ENCODE measurements at places on chromosomes 4 and X.

- no peak for DNase-seq
Measured at GRCh38 chr4:4858527-4859324, 739 bp upstream of the MSX1 start.

DNA sequence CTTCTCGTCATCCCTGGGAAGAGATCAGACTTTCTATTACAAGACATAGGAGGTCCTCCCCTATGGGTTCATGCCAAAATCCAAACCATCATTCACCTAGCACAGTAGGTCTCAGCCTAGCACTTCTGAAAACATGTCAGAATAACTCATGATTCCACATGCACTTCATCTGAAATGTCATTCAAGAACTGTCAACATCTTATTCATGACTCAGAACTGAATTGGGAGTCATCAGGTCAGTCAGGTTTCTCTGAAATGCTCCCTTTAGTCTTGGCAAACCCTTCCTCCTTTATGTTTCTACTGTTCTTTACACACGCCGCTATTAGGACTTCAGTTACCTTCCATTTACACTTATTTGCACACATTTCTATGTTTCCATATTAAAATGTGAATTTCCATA lies 67.2 kb downstream of the ANTXR2 start:
- no peak for DNase-seq

GRCh38 chr4:75696581-75696980 lies 23.4 kb upstream of the G3BP2 start:
- no peak for DNase-seq

DNA sequence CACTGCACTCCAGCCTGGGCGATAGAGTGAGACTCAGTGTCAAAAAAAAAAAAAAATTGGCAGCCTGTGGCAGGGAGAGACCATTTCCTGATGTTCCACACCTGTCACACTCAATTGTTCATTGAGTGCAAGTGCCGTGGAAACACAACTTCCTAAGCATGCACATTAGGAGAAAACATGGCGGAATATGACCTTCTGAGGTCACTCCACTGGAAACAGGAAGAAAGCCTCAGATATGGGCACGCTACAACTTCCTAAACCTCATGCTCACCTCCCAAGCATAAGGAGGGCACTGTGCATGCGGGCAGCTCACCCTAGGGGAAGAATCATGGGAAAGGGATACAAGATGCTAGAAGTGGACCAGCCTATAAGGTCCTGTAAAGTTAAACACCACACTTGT lies 28.5 kb upstream of the CD99 start:
- no peak for DNase-seq

GRCh38 chrX:27679281-27679680 lies 89.1 kb downstream of the DCAF8L2 start:
- no peak for DNase-seq

- DNase-seq = no peak
Measured at GRCh38 chr4:47498899-47499298, 13.8 kb downstream of the ATP10D start.

GRCh38 chrX:144715337-144715736 lies 532.0 kb upstream of the SPANXN1 start:
- no peak for DNase-seq

DNA sequence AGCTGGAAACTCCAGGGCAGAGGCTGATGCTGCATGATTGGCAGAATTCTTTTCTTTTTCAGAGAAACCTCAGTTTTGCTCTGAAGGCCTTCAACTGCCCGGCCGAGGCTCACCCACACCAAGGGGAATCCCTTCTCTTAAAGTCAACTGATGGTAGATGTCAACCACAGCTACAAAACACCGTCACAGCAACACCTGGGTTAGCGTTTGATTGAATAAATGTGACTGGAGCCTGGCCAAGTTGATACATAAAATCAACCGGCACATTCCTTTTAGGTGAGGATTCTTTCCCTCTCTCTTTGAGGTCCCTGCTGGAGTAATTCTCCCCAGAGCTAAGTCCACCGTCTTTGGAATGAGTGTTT lies 15.2 kb upstream of the KIAA0232 start:
- DNase-seq = no peak

DNA sequence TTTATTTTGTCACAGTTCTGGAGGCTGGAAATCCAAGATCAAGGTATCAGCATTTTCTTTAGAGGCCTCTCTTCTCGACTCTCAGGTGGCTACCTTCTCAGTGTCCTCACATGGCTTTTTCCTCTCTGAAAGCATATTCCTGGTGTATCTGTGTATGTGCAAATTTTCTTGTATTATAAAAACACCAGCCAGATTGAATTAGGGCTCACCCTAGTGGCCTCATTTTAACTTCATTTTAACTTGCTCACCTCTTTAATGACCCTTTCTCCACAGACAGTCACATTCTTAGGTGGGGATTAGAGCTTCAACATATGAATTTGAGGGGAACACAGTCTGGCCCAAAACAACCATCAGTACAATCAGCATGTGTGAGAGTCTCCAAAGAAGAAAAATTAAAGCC lies 542.4 kb upstream of the FAM241A start:
- DNase-seq = no peak

GRCh38 chr4:71380788-71381187 lies 42.0 kb downstream of the SLC4A4 start:
- no peak for DNase-seq

DNA sequence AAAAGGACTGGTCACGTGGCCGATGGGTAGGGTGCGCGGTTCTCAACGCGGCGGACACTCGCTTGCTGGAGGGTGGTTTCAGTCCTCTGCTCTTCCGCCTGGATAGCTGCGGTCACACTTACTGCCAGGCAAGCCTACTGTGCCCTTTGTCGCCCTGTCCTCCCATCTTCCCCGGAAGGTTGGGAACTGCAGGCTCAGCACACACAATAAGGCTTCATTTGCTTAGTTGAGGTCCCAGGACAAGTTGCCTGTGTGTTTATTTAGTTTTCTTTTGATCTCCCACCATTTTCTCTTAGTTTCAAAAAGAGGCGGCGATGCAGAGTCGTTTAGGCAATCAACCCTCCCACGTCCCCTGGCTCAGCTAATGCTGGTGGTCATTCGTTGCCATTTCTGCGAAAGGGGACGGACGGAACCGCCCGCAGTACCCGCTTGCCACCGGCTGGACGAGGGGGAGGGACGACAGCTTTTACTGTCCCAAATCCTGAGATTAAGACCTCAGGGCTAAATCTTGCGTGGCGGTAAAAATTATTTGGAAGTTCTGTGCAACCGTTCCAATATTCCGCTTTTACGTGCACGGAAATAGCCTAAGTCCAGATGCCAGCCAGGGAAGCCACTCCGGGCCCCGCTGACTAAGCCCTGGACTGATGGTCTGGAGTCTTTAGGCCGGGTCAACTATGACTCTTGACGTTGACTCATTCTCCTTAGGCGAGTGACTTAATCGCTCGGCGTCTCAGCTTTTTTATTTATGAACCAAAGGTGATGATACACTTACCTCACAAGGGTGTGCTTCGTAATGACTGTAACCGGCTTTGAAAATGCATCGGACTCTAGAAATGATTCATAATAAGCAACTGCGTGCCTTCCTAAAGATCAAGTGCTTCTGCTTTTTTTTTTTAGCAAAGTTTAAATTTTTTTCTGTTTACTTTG lies 671 bp upstream of the EIF4E start:
- DNase-seq = peak; percentile 15

GRCh38 chrX:150897421-150898320 lies 797 bp downstream of the CD99L2 start:
- DNase-seq = no peak

DNA sequence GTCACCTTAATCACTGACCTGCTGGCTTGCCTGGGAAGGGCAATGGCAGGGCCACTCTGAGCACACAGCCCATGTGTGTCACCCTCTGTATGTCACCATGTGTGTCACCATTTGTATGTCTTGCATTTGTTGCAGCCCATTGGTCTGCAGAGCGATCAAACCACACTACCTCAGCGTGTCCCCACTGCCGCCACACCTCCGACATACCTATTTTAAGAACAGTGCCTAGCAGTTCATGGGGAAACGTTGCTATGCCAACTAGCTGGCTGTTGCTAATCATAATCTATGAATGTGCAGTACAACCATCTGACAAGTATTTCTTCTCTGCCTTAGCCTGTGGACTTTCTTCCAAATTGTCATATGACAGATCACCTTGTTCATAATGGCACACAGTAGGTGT lies 8.0 kb upstream of the CRMP1 start:
- no peak for DNase-seq

DNA sequence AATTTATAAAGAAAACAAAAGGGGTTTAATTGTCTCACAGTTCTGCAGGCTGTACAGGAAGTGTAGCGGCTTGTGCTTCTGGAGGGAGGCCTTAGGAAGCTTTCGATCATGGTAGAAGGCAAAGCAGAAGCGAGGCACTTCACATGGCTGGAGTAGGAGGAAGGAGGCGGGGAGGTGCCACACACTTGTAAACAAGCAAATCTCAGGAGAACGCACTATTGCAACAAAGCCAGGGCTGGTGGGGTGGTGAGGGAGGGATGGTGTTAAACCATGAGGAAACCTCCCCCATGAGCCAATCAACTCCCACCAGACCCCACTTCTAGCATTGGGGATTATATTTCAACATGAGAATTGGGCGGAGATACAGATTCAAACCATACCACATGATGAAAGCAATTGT lies 1116.3 kb downstream of the FAT4 start:
- no peak for DNase-seq

DNA sequence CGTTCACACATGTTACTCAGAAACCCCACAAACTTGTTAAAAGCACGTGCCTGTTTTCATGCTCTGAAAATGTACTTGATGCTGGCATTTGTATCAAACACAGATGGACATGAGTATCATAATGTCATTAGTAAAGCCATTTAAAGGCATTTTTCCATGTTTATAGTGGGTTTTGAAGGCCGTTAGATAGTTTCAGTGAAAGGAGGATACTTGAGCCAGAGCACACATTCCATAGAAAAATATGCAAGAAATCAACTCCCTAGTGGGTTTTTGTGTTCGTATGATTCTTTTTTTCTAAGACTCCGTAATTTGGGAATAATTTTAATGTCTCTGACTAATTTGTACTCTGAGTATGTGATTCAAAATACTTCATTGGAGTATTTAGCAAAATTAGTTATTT lies 216.2 kb upstream of the BMP3 start:
- DNase-seq = no peak

DNA sequence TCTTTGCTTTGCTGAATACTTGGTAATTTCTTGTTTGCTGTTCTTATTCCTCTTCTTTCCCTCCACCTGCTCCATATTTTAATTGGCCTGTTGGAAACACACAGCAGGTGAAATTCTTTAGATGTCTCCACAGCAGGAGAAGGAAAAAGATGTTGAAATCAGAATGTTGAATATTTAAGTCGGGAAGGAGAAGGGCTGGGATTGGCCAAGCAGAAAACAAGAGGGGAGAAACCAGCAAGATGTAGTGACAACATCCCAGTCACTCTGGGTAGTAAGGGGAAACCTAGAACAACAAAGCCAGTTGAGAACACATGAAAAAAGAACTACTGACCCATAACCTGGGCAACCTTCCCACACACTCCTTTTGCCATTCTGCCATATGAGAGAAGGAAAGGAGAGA lies 37.3 kb upstream of the STAG2 start:
- no peak for DNase-seq

- peak; percentile 21 for DNase-seq
Measured at GRCh38 chr4:138919094-138919936, 96.3 kb upstream of the NOCT start.

- DNase-seq = no peak
Measured at GRCh38 chr4:142238589-142238988, 602.2 kb downstream of the IL15 start.

DNA sequence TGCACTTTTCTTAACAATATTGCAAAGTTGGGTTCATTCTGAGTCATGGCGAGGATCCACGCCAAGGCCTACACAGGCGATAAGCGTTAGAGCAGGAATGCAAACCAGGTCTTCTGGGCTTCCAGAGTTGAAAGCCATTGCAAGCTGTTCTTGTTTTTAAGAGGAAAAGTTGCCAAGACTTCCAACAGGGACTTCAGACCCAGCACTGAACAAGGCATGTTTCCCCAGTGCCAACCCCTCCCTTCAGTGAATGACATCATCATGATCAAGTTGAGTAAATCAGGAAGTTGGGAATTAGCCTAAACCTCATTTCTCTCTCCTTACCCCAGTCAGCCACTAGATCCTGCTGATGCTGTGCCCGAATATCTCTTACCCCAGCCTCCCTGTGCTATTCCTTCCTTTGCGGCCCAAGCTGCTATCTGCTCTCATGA lies 355.1 kb downstream of the HS3ST1 start:
- no peak for DNase-seq

- DNase-seq = no peak
Measured at GRCh38 chr4:96407225-96407624, 567.3 kb downstream of the PDHA2 start.

GRCh38 chrX:107496786-107497185 lies 47.3 kb downstream of the FRMPD3 start:
- no peak for DNase-seq

Data from stimulated activated CD8-positive, alpha-beta memory T cell treated with anti-CD3 and anti-CD28 coated beads, Interleukin-7, amount 100 ng/mL, for 24 hours (primary cell).